Right ventricle myocardium superior (tissue), 1 donor: ENCODE measurements at places on chromosomes 11 and 22. TPM values are rescaled to one million over a fixed set of nuclear protein-coding genes. Genes with fewer than 3 reads are reported as not detected.

The MMP12 gene
- not detected for total RNA-seq

The APOBEC3H gene
- not detected for total RNA-seq

The FJX1 gene
- 0.65 TPM for total RNA-seq

The OR51A7 gene
- total RNA-seq, result not detected

The TRIM6 gene
- total RNA-seq, result 0.91 TPM

The OVOL1 gene
- total RNA-seq, result not detected

The TSKU gene
- total RNA-seq, result 17.2 TPM

The USP28 gene
- 136 TPM for total RNA-seq

The GAS2 gene
- total RNA-seq, result 9.7 TPM

The MRE11 gene
- 6.4 TPM for total RNA-seq

The TEX54 gene
- not detected for total RNA-seq

The CST6 gene
- not detected for total RNA-seq

DNA sequence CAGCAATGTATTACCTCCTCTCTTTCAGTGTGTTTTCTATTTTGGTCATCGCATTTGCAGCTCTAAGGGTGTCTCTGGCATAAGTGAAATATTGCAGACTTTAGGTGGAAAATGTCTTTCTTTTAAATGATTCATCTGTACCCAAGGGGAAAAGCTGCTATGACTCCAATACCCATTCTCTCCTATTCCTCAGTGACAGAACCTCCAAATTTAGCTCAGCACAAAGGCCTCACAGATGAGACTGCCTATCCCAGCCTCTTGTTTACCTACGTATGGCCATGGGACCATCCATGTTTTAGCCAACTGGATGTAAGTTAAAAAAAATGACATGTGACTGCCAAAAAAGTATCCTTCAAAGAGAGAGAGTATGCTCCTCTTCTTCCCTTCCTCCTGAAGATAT lies 7.9 kb downstream of the MTMR2 start:
- DNase-seq, result no peak

- DNase-seq, result no peak
Observed at GRCh38 chr11:47967577-47968525, 12.5 kb upstream of the PTPRJ start.

DNA sequence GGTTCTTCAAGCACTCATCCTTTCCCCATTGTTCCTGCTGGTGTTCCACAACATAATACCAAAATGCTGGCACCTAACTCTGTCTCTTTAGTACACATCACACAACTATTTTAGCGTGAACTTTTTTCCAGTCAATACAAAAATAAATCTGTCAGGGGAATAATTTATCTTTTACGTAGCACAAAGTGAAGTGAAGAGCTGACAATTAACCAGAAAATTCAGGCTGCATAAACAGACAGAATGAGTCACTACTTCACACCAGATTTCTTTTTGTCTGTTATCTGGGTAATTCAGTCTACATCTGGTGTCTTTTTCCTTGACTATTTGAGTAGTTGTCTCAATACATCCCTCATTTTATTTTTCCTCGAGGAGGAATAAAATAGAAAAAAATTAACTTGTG lies 7.9 kb upstream of the ETS1 start:
- DNase-seq, result no peak

- DNase-seq, result peak; percentile 13
Observed at GRCh38 chr22:41501209-41501608, 32.3 kb downstream of the ACO2 start.

GRCh38 chr11:104668797-104669463 lies 229.3 kb downstream of the CASP12 start:
- DNase-seq, result no peak

GRCh38 chr11:7759010-7759409 lies 37.7 kb downstream of the OR5P2 start:
- DNase-seq, result no peak

GRCh38 chr11:130456286-130456685 lies 7.8 kb downstream of the ADAMTS15 start:
- no peak for DNase-seq

DNA sequence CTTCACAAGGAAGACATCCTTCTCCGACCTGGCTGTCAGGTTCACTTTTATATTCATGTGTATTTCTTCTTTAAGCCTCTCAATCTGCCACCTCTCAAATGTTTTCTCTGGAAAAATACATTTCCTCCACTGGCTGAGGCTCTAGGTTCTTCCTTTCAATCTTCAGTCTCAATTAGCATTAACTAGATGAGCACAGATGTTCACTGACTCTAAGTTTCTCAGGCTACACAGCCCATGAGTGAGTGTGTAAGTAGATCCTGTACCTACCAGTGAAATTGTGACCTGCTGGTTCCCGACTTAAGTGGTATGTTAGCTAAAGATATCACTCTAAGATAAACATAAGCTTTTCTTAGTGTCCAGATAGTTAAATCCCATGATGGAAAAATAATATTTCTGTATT lies 206.9 kb downstream of the ADAMTS15 start:
- no peak for DNase-seq

DNA sequence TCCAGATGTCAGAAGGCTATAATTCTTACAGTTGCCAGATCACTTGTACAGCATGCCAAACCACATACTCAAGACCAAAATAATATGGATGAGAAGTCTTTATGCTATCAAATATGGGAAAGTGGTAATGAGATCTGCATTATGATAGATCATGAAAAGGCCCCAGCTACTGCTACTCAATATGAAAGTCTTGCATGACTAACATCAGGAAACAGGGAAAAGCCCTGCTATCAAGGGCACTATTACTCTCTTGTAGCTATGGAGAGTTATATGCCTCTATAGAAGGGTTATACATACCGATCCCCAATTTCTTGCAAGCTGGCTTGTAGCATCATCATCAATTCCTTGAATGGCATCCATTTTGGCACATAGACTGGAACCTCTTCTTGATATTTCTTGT lies 30.2 kb upstream of the TMPRSS5 start:
- no peak for DNase-seq

GRCh38 chr11:90856790-90857189 lies 633.9 kb upstream of the CHORDC1 start:
- no peak for DNase-seq

- DNase-seq, result no peak
Observed at GRCh38 chr11:18617688-18618341, 16.3 kb downstream of the SPTY2D1 start.

DNA sequence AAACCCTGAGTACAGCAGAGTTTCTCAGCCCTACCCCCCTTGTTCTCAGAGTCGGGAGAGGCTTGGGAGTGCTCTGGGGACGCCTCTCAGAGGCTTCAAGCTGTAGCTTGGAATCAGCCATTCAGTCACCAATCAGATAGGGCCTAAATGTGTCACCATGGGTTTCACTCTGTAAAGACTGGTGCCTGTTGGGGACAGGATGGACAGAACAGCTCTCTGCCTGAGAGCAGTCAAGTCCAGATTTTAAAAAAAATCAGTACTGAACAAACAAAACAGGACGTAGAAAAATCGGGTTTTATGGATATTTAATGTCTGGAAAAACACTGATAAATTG lies 1.3 kb downstream of the FADD start:
- DNase-seq, result no peak

DNA sequence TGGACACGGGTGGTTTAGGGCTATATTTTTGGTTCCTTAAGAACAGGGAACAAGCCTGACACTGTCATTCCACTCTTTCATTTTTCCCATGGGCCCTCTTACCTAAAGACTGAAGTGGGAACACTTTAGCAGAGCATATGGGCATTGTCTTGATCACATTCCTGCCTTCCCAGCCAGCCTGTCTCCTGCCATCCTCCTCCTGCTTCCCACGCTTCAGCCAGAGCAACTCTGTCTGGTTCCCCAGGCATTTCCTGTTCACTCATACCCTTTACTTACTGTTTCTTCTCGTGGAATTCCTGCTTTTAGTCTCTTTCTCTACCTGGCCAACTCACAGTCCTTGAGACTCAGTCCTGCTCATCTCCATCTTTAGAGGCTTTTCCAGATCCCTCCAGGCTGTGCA lies 22.8 kb downstream of the MRPL16 start:
- DNase-seq, result no peak

DNA sequence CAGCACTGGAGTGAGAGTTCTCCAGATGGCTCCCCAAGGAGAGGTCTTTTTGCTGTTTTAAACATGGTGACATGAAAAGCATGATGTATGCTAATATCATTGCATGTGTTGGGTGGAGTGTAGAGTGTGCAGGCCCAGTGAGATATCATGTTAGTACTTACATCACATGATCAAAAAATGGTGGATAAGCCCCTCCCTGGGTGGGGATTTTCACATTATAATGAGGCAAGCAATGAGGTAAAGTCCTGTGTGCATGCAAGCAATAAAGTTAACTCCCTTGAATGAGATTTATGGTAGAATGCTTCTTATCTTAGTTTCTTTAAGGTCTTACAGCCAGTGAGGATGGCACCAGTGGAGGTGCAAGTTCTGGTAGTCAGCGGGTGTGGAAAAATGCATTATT lies 8.5 kb downstream of the FAM111B start:
- no peak for DNase-seq

GRCh38 chr22:20741634-20742581 lies 32.0 kb upstream of the SERPIND1 start:
- no peak for DNase-seq

GRCh38 chr11:117834068-117834810 lies 9.7 kb upstream of the FXYD2 start:
- no peak for DNase-seq

DNA sequence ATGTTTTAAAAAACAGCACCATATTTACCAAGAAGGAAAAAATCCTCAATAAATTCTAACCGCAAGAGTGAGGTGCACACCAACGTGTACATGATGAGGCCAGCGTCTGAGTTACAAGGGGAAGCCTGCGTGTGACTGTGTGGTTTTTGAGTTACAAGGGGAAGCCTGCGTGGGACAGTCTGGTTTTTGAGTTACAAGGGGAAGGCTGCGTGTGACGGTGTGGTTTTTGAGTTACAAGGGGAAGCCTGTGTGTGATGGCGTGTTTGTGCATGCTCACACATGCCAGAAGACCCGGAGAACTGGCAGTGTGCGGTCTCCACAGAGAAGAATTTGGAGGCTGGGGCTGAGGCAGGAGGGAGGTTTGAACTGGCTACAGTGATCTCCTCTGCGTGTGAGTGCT lies 1376.4 kb downstream of the TBC1D22A start:
- no peak for DNase-seq

GRCh38 chr22:23684561-23685031 lies 6.2 kb upstream of the RGL4 start:
- no peak for DNase-seq

DNA sequence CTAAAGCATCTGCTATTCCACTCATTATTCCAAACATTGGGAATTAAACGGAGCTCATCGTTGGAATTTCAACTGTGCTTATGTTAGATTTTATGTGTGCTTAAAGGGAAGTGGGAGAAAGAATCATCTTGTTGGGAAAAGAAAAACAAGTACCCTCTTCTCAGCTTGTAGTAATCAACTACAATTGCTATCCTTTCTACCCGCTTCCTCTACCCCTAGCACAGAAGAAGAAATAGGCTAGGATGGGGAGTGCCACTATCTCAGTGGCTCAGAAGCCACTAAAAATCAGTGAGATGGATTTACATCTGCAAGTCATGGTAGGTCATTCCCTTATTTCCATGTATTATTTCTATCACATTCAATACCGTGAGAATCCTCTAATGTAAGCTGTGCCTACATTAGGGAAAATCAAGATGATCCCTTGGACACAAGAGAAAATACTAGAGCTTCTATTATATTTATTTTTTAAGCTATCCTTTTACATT lies 97.9 kb upstream of the CD44 start:
- DNase-seq, result no peak

GRCh38 chr11:69131644-69132300 lies 24.0 kb upstream of the SMIM38 start:
- DNase-seq, result peak; percentile 68
